Breast epithelium (tissue), 4 donors: ENCODE measurements at places on chromosomes 5 and 9. TPM values are rescaled to one million over a fixed set of nuclear protein-coding genes. Genes with fewer than 3 reads are reported as not detected.

MRRF gene
- 32.5 TPM for total RNA-seq

ZER1 gene
- total RNA-seq = 42.9 TPM

ZFP2 gene
- 2.6 TPM for total RNA-seq

ARRDC3 gene
- total RNA-seq = 100 TPM

POLR1E gene
- total RNA-seq = 28.8 TPM

TAF11L10 gene
- total RNA-seq = not detected

FOXD4L6 gene
- total RNA-seq = not detected

PCDHAC2 gene
- 2.6 TPM for total RNA-seq

F2RL2 gene
- under 0.01 TPM for total RNA-seq

LRRC19 gene
- not detected for total RNA-seq

SMIM3 gene
- 191 TPM for total RNA-seq

IFNE gene
- total RNA-seq = not detected

TAF1L gene
- not detected for total RNA-seq

SHISAL2B gene
- total RNA-seq = not detected

COL15A1 gene
- total RNA-seq = 47.8 TPM

TMEM215 gene
- not detected for total RNA-seq

SV2C gene
- 0.59 TPM for total RNA-seq
